Naive thymus-derived CD8-positive, alpha-beta T cell (primary cell): ENCODE measurements at places on chromosomes 5 and 9.

GRCh38 chr5:136036293-136036911, 7.6 kb downstream of the TGFBI start:
- DNase-seq = no peak

- DNase-seq = peak; percentile 36
These were observed 16.4 kb downstream of the TENT4A start for GRCh38 chr5:6729386-6730310.

DNA sequence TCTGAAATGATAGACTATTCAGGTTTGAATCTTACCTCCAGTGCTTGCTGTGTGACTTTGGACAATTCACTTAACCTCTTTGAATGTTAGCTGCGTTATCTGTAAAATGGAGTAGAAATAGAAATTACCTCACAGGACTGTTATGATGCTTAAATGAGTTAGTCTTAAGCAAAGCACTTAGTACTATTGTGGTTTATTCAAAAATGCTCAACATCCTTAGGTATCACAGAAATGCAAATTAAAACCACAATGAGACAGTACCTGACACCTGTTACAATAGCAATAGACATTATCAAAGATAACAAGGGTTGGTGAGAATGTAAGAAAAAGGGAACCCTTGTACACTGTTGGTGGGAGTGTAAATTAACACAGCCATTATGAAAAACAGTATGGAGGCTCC, 77.6 kb upstream of the FREM1 start:
- no peak for DNase-seq

DNA sequence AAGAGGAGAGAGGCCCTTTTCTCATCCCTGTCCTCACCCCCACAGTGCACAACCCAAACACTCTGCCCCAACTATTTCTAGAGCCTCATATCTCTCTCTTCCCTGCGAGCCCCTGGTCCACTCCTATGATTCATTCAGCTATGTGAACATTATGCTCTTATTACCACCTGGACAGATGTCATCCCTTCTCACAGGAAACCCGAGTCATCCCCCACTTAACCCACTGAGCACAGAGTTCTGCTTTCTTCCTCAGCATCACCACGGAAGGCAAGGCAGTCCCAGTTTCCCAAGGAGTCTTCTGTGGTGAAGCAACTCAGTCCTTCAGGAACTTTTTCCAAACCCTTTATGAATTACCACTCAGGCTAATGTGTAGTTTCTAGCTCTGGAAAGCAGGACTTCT, 1.3 kb downstream of the DNAI1 start:
- no peak for DNase-seq

DNA sequence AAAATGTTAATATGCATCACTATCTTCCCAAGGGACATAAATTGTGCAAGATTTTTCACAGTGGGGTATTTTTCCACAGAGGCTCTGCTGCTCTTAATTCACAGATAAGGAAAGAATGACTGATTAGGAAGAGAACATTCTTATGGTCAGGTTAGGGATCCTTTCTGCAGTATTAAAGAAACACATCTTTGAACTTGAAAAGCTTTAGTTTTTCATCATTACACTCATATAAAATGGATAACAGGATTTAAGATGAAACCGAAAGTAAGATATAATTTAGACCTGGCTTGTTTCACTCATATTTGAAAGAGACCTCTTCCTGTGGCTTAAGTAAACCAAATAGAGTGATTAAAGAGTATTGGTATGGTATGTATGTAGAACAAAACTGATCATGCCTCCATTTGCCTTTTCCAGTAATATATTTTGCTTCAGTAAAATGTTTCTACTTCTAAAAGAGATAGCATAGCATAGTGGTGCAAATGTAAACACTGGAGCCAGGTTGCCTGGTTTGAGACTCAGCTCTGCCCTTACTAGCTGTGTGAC, 160.0 kb downstream of the PRR16 start:
- DNase-seq = no peak

GRCh38 chr5:89584339-89584956, 701.5 kb upstream of the MEF2C start:
- no peak for DNase-seq

GRCh38 chr5:158133369-158133768, 274.4 kb upstream of the CLINT1 start:
- DNase-seq = no peak

- DNase-seq = no peak
These were observed 9.5 kb downstream of the LPCAT1 start for GRCh38 chr5:1514027-1514818.

- no peak for DNase-seq
These were observed 129.0 kb upstream of the WWC1 start for GRCh38 chr5:168162464-168162863.

- DNase-seq = no peak
These were observed 109.2 kb upstream of the WWC1 start for GRCh38 chr5:168182269-168182668.

- no peak for DNase-seq
These were observed 37.7 kb downstream of the TYRP1 start for GRCh38 chr9:12730927-12731326.
